ENCODE measurements at places on chromosomes 4 and X. TPM values are rescaled to one million over a fixed set of nuclear protein-coding genes. Genes with fewer than 3 reads are reported as not detected.
A peak's percentile ranks its signal among the peaks of the same experiment; 100 is the strongest.

The CENPVL1 gene
- not detected for total RNA-seq

The IL21 gene
- not detected for total RNA-seq

GRCh38 chrX:40012039-40012867 lies 85.5 kb downstream of the BCOR start:
- DNase-seq: peak; percentile 60
- H3K36me3 ChIP-seq: no peaks in the 10 kb centered on the region
- H3K27ac ChIP-seq: no peak overlapping the region
- H3K4me3 ChIP-seq: peak overlapping the region; percentile 79

DNA sequence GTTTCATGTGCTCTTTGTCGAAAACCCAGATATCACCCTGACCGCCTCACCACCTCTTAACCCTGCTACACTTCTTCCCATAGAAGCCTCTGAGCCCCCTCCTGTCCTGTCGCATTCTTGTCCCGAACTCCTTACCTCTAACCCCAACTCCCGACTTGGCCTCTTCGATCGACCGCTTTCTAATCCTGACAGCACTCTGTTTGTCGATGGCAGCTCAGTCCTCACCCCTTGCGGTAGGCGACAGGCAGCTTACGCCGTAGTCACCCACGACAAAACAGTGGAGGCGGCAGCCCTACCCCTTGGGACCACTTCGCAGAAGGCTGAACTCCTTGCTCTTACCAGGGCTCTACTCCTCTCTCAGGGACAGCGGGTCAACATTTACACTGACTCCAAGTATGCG lies 961.7 kb downstream of the RPA4 start:
- H3K4me3 ChIP-seq: no peak overlapping the region
- H3K27ac ChIP-seq: no peak overlapping the region

- no peak overlapping the region for H3K27ac ChIP-seq
- H3K4me3 ChIP-seq: no peak overlapping the region
- no peaks in the 10 kb centered on the region for H3K36me3 ChIP-seq
- no peak for DNase-seq
- no peaks in the 10 kb centered on the region for H3K27me3 ChIP-seq
Observed at GRCh38 chr4:155657169-155657568, 9.5 kb upstream of the GUCY1A1 start.
